Heart right ventricle (tissue), 16 donors: ENCODE measurements at places on chromosomes 11 and 22. TPM values are rescaled to one million over a fixed set of nuclear protein-coding genes. Genes with fewer than 3 reads are reported as not detected.

RAC2 gene
- total RNA-seq = 3.3 TPM

FBLN1 gene
- total RNA-seq = 57.3 TPM

KRTAP5-7 gene
- not detected for total RNA-seq

PLAAT4 gene
- 565 TPM for total RNA-seq

RGL4 gene
- total RNA-seq = 1.6 TPM

GRM5 gene
- total RNA-seq = 0.05 TPM

MUC5B gene
- total RNA-seq = not detected

OR10D3 gene
- not detected for total RNA-seq

LSP1 gene
- 26.9 TPM for total RNA-seq

MIF gene
- total RNA-seq = 231 TPM

BDNF gene
- total RNA-seq = 2.4 TPM

LMO2 gene
- total RNA-seq = 11.2 TPM
